ENCODE measurements at places on chromosomes 3 and 15. TPM values are rescaled to one million over a fixed set of nuclear protein-coding genes. Genes with fewer than 3 reads are reported as not detected.

Gene ACKR4
- total RNA-seq: not detected

Gene IQCF5
- not detected for total RNA-seq

DNA sequence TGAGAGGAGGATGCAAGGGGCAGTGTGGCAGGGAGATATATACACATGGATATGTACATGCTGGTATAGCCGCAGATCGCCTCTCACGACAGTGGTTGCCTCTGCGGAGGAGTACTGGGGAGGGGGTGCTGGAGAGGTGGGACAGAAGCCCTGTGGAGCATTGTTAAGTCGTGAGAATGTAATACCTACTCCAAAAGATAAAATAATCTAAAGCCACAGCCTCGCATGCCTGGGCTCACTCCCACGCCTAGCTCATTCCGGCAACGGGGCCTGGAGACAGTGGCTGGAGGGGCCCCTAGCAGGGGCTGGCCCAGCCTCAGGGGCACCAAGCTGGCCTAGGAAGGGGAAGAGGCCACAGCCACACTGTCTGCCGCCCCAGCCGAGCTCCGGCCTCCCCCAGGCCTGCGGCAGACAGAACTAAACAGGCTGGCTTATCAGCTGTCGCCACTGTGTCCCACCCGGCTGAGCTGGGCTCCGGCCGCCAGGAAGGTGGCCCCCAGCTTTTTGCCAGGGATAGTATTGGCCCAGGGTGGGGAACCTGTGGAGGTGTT is 65.1 kb upstream of the LCTL start:
- no peak overlapping the region for H3K27ac ChIP-seq
- no peak overlapping the region for H3K4me3 ChIP-seq
- peaks cover 71% of the 10 kb centered on the region for H3K4me1 ChIP-seq
- no peak for DNase-seq

- H3K4me3 ChIP-seq: no peak overlapping the region
- peaks cover 6% of the 10 kb centered on the region for H3K27me3 ChIP-seq
- H3K4me1 ChIP-seq: no peaks in the 10 kb centered on the region
- no peaks in the 10 kb centered on the region for H3K36me3 ChIP-seq
- no peak overlapping the region for H3K27ac ChIP-seq
- no peak for DNase-seq
These were observed 86.1 kb upstream of the NTRK3 start for GRCh38 chr15:88342666-88343065.

DNA sequence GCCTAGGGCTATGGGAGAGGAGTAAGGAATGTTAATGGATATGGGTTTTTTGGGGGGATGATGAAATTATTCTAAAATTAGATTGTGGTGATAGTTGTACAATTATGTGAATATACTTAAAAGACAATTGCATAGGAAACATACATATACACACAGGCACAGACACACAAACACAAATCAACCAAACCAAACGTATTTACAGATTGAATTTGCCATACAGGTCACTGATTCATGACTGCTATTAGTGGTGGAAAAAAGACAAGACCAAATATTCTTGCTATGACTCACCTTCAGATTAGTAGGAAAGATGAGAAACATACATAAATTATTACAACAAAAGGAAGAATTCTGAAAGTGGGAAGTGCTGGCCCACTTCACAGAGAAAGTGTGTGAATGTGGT is 85.3 kb downstream of the C3orf38 start:
- no peak for DNase-seq
- peaks cover 13% of the 10 kb centered on the region for H3K4me1 ChIP-seq
- H3K36me3 ChIP-seq: no peaks in the 10 kb centered on the region
- H3K4me3 ChIP-seq: no peak overlapping the region
- no peaks in the 10 kb centered on the region for H3K27me3 ChIP-seq

GRCh38 chr3:30135190-30135589 is 471.2 kb upstream of the TGFBR2 start:
- no peaks in the 10 kb centered on the region for H3K36me3 ChIP-seq
- H3K27me3 ChIP-seq: no peaks in the 10 kb centered on the region
- no peak overlapping the region for H3K27ac ChIP-seq

- H3K4me3 ChIP-seq: no peak overlapping the region
- no peaks in the 10 kb centered on the region for H3K27me3 ChIP-seq
- H3K36me3 ChIP-seq: no peaks in the 10 kb centered on the region
- no peak overlapping the region for H3K27ac ChIP-seq
These were observed 72.5 kb upstream of the ADAMTS9 start for GRCh38 chr3:64760258-64760657.

Data from WTC11 (cell line).